ENCODE measurements at places on chromosomes 13 and 19. TPM values are rescaled to one million over a fixed set of nuclear protein-coding genes. Genes with fewer than 3 reads are reported as not detected.
A peak's percentile ranks its signal among the peaks of the same experiment; 100 is the strongest.

- H3K36me3 ChIP-seq, result peaks cover 48% of the 10 kb centered on the region
- H3K4me1 ChIP-seq, result peaks cover 6% of the 10 kb centered on the region
- H3K27ac ChIP-seq, result no peak within 1 kb of the TSS
- peak; percentile 28 for DNase-seq
Observed at GRCh38 chr19:57888560-57889231, at the start of gene ZNF814. TSS of gene ZNF814 (minus strand) at chr19:57889037. CDS start at chr19:57888802, 235 bp downstream.

- peak; percentile 32 for DNase-seq
- H3K4me1 ChIP-seq, result peaks cover 51% of the 10 kb centered on the region
- peak overlapping the region; percentile 99 for H3K27ac ChIP-seq
- peak overlapping the region; percentile 87 for H3K4me3 ChIP-seq
- peaks cover 14% of the 10 kb centered on the region for H3K27me3 ChIP-seq
Observed at GRCh38 chr19:14383661-14384555, 2.7 kb downstream of the ADGRE5 start.

- no peaks in the 10 kb centered on the region for H3K27me3 ChIP-seq
- DNase-seq, result peak; percentile 64
- H3K4me1 ChIP-seq, result peaks cover 17% of the 10 kb centered on the region
- peaks cover 35% of the 10 kb centered on the region for H3K36me3 ChIP-seq
- peak overlapping the region; percentile 99 for H3K27ac ChIP-seq
- peak overlapping the region; percentile 98 for H3K4me3 ChIP-seq
Observed at GRCh38 chr19:24033963-24034342, 53.0 kb upstream of the ZNF254 start.

DNA sequence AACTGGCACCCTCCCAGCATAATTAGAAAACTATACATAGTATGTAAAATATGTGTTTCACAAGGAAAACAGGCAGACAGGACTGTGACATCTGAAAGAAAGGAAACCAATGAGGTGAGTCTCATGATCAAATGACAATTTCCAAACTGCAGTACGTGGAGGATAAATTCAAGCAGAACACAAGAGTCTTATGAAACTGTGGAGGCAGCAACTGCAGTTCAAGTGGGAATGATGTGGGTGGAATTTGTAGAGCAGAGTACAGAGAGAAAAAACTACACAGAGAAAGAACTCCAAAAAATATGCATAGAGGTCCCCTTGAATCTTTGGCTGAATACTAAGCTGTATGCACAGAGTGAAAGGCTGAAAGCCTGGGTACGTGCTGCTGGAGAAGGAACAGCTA, 9.7 kb downstream of the SIGLEC6 start:
- no peaks in the 10 kb centered on the region for H3K36me3 ChIP-seq
- H3K27me3 ChIP-seq, result no peaks in the 10 kb centered on the region
- no peak for DNase-seq
- H3K4me1 ChIP-seq, result no peaks in the 10 kb centered on the region

DNA sequence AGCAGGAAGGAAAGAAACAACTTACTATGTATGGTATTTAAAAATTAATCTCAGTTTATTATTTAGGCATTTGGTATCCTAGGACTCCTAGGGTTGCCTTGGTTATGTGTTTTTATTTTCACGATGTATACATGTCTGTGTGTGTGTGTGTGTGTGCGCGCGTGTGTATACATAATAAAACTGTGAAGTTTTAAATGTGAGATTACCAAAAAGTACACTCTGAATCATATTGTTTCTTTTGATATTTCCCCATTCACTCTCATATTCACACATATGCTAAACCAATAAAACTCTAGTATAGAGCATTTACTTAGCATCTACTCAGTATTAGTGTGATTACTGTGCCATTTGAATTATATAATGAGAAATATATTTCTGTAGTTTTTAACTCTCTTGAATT, 30.8 kb upstream of the NDFIP2 start:
- no peaks in the 10 kb centered on the region for H3K27me3 ChIP-seq
- DNase-seq, result no peak
- H3K27ac ChIP-seq, result no peak overlapping the region
- peaks cover 56% of the 10 kb centered on the region for H3K4me1 ChIP-seq
- H3K36me3 ChIP-seq, result no peaks in the 10 kb centered on the region

The ZNF808 gene
- total RNA-seq, result 16.5 TPM

The SULT2A1 gene
- not detected for total RNA-seq

GRCh38 chr19:30036154-30037129, 94.4 kb downstream of the URI1 start:
- DNase-seq, result peak; percentile 38
- no peaks in the 10 kb centered on the region for H3K27me3 ChIP-seq
- H3K4me3 ChIP-seq, result peak overlapping the region; percentile 16
- H3K36me3 ChIP-seq, result peaks cover 62% of the 10 kb centered on the region

The ZNF625 gene
- total RNA-seq, result 7.2 TPM

- H3K4me3 ChIP-seq, result peak overlapping the region; percentile 88
- H3K36me3 ChIP-seq, result no peaks in the 10 kb centered on the region
- H3K27ac ChIP-seq, result no peak overlapping the region
- no peak for DNase-seq
- H3K27me3 ChIP-seq, result peaks cover 15% of the 10 kb centered on the region
Observed at GRCh38 chr13:40666933-40667621, 636 bp upstream of the FOXO1 start.

Measured in HFFc6 (cell line).